ENCODE measurements at places on chromosomes 5 and 9.

- DNase-seq: peak; percentile 60
These were observed 43.1 kb downstream of the NACC2 start for GRCh38 chr9:136051837-136052471.

- DNase-seq: no peak
These were observed 18.7 kb downstream of the DAPK1 start for GRCh38 chr9:87516222-87516925.

DNA sequence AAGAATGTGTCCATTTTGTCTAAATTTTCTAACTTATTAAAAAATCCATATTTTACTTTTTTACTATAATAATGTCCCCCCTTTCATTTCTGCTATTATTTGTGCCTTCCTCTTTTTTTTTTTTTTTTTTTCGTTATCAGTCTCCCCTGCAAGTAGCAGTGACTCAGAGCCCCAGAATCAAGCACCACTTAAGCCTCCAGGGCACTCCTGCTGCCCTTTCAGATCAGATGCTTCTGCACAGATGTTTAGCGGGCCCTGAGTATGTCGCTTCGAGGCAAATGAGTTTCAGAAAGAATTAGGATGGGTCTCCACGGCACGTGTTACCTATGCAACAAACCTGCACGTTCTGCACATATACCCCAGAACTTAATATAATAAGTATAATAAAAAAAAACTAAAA, 11.7 kb downstream of the MED7 start:
- no peak for DNase-seq

- no peak for DNase-seq
These were observed 35.3 kb downstream of the GAPVD1 start for GRCh38 chr9:125296843-125297372.

DNA sequence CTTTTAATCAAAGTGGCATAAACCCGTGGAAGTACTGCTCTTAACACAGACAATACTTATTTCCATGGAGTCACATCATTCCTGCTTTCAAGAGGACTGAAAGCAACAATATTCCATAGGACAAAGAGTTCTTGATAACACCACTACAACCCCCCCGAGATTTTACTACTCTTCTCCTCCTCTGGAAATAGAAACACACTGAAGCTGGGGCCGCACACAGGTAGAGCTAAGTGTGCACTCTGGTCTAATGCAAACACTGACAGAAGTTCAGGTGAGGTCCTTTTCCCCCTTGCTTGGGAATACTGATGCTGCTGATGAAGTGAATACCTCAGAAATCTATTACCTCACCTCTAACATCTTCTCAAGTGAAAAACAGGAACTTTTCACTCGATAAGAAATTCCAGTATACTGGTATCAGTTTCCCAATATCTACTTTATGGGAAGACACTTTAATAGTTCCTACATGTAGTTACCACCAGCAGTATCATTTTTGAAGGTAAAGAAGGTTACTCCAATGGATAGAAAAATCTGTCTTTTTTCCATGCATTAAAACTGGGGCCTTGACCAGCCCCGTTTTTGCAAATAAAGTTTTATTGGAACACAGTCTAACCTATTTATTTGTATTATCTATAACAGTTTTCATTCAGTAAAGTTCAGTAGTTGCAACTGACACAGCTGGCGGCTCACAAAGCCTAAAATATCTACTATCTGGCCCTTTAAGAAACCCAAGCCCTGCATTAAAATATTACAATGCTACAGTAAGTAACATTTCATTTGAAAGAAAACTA, 50.0 kb downstream of the GOLPH3 start:
- no peak for DNase-seq

- peak; percentile 25 for DNase-seq
These were observed 1.0 kb downstream of the AGTPBP1 start for GRCh38 chr9:85740787-85741094.

GRCh38 chr5:59575648-59576445, 317.7 kb downstream of the PDE4D start:
- no peak for DNase-seq

DNA sequence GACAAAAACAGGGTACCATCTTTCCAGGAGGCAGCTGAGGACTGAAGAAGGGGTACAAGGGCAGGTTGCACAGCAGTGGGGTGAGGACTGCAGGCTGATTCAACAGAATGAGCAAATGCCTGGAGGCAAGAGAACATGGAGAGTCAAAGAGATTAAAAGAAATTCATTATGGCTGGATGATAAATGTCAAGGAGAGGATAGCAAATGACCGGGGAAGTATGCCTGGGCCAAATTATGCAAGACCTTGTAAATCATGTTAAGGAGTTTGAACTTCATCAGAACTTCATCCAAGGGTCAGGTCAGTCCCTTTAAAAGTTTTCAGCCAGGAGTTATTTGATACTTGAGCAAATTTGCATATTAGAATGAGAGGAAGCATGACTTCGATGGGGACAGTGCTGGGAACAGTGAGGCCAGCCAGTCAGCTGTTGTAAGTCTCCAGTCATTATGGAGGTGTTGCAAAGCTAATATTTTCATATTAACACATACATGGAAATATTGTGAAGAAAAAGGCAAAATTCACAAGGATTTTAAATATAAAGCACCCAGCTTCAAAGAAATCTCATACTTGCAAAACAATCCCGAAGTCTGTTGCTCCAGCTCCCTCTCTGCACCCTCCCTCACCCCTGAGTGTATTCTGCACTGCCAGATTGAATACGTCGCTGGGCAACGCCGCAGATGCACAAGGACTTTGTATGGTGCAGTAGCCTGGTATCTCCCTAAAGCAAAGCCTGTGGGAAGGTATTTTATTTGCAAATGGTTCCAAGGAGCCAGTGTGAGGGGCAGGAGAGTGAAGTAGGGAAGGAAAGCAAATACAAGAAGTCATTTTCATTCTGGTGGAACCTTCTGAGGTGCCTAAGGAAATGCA, 509.8 kb upstream of the TLE4 start:
- no peak for DNase-seq

GRCh38 chr5:127840198-127840524, 137.0 kb downstream of the CCDC192 start:
- DNase-seq: no peak

DNA sequence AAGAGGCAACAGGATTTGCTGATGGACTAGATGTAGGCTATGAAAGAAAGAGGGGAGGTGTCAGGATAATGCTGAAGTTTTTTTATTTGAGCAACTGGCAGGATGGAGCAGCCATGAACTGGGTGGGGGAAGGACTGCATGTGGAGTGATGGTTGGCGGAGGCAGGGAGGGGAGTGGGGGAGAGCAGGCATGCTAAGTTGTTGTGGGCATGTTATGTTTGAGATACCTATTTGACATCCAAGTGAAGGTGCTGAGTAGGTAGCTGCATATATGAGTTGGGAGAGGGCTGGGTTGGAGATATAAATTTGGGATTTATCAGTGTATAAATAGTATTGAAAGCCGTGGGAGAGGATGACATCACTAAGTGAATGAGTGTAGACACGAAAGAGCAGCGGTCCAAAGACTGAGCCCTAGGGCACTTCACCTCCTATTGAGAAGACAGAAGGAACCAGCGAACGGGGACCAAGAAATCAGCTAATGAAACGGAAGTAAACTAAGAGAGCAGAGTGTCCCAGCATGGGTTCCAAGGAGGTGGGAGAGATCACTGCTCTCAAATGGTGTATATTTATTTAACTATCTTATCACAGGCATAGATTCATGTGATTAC, 7.4 kb downstream of the BSPRY start:
- no peak for DNase-seq

- DNase-seq: no peak
These were observed 252.1 kb downstream of the CRB2 start for GRCh38 chr9:123608104-123608503.

DNA sequence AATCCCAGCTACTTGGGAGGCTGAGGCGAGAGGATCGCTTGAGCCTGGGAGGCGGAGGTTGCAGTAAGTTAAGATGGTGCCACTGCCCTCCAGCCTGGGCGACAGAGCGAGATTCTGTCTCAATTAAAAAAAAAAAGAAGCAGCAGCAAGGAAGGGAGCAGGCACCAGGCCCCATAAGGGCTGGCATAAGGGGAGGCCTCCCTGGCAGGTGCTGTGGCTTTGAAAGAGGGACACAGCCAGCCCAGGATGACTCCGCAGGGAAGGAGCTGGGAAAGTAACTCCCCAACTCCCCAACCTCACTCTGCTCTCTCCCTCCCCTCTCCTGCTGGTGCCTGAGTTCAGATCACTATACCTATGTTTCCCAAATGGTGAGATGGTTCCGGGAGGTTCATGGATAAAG, 70.1 kb downstream of the NDFIP1 start:
- no peak for DNase-seq

GRCh38 chr5:148739023-148739422, 84.7 kb upstream of the HTR4 start:
- DNase-seq: no peak

DNA sequence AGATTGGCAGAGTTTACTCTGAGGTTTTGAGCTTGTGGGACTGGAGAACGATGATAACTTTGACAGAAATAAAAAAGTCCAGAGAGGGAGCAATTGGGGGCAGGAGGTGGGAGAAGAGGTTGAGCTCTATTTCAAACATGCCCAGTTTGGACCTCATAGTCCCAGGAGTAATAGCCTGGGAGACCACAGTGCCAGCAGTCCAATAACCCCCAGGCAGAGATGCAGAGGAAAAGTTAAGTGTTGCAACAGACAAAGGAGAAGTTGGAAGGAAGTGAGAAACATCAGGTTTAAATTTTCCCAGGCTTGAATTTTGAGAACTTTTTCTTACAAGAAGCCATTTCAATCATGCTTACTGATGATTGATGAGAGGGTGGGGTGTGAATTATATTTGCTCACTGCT, 117.0 kb upstream of the GHR start:
- no peak for DNase-seq

DNA sequence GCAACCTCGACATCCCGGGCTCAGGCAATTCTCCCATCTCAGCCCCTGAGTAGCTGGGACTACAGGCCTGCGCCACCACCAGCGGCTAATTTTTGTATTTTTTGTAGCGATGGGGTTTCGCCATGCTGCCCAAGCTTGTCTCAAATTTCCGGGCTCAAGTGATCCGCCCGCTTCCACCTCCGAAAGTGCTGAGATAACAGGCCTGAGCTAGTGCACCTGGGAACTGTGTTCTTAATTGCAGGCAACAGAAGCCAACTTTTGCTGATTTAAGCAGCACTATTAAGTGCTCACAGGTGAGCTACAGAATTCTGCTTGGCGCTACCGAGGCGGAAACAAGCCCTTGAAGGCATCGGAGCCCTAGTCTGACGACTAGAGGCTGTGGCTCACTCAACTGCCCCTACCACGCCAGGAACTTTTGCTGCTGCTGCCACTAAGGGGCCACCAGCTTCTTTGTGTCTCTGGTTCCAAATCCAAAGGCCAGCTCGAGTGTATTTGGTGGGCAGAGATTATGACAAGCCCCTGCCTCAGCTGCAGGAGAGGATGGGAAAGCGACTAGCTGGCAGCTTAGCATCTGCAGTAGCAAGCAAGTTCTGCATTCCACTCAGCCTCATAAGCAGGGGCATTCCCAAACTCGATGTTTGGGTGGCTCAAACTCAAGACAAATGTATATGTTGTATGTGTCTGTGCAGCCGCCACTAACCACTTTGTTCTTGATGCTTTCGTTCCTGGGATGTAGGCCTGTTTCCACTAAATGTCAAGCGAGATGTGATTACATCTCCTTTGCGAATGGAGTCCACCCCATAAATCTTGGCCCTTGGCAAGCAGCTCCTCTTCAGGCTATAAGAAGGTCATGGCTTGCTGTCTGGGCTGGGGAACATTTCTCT, 10.6 kb upstream of the HMCN2 start:
- no peak for DNase-seq

DNA sequence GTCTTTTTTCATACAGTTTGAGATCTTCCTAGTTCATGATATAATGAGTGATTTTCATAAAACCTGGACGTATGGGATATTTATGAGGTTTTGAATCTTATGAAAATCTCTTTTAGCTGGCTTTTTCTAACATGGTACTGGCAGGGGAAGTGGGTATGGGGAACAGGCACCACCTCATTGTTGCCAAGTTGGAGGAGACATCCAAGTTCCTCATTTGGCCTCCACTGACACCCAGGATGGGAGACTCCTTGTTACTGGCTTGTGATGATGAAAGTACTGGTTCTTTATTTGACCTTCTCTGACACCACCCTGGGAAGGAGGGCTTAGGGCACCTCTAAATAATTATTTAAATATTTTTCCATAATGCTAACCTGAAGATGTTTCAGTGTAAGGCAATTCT, 4.0 kb upstream of the TNPO1 start:
- no peak for DNase-seq

DNA sequence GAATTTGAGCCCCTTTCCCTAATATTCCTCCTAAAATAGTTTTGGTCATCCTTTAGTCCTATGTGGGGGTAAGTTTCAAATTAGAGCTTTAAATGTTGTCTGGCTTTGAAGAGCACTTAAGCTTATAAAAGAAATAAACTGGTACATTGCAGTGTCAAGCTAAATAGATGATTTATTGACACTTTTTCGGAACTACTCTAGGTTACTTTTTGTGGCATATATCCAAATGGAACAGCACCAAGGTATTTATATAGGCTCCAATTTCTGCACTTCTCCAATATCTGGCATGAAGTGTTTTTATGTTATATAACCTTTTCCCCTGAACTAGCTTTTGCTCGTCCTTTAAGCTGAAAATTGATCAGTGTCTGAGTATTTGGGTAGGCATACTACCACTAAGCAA, 402.5 kb downstream of the NFIB start:
- no peak for DNase-seq

GRCh38 chr9:114721491-114722079, 39.6 kb upstream of the TEX48 start:
- DNase-seq: no peak

DNA sequence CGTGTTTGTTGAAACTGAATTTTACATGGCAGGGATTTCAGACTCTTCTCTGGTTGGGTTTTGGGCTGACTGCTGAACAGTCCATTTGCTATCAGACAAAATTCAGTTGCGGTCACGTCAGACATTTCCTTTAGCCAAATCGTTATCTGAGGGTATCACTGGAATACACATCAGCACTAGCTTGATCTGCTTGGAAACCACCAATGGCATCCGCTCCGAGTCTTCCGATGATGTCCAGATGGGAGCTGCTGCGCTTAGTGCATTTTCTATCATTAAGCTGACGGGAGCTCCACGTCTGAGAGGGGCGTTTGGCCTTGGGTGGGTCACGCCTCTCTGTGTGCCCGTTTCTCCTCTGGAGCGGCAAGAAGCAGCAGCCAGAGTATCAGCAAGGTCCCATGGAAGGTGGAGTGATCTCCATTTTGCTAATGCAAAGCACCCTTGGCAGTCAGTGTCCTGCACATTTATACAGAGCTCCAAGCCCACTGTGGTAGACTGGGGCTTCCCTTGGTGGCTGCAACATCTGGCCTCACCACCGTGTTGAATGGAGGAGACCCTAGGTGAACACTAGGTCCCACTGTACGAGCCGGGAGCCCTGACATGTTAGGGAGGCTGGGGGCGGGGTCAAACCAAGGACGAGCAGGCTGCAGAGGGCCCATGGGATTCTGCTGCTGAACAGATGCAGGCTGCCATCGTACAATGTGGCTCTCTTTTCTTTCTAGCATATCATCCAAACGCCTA, 134.6 kb upstream of the PHYKPL start:
- DNase-seq: no peak

DNA sequence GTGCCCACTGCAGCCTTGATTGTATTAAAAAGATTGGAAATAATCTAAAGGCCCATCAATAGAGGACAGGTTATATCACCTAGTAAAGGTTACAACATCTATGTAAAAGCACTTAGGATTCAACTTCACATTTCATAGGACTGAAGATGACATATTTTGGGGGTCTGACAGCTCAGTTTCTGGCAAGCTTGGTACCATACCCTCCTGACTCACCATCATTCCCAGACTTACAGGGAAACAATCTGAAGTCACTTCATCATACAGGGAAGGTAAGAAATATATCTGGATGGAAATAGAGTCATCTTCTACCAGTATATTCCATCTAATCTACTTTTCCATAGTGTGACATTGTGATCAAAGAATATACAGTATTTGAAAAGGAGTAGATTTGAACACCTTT, 28.8 kb upstream of the DAB2 start:
- DNase-seq: no peak

GRCh38 chr9:96453625-96454024, 3.7 kb downstream of the HABP4 start:
- DNase-seq: peak; percentile 44
